ENCODE measurements at places on chromosomes 12 and 14.
A peak's percentile ranks its signal among the peaks of the same experiment; 100 is the strongest.

GRCh38 chr12:61011767-61012423 lies 1248.3 kb upstream of the USP15 start:
- no peak for DNase-seq

DNA sequence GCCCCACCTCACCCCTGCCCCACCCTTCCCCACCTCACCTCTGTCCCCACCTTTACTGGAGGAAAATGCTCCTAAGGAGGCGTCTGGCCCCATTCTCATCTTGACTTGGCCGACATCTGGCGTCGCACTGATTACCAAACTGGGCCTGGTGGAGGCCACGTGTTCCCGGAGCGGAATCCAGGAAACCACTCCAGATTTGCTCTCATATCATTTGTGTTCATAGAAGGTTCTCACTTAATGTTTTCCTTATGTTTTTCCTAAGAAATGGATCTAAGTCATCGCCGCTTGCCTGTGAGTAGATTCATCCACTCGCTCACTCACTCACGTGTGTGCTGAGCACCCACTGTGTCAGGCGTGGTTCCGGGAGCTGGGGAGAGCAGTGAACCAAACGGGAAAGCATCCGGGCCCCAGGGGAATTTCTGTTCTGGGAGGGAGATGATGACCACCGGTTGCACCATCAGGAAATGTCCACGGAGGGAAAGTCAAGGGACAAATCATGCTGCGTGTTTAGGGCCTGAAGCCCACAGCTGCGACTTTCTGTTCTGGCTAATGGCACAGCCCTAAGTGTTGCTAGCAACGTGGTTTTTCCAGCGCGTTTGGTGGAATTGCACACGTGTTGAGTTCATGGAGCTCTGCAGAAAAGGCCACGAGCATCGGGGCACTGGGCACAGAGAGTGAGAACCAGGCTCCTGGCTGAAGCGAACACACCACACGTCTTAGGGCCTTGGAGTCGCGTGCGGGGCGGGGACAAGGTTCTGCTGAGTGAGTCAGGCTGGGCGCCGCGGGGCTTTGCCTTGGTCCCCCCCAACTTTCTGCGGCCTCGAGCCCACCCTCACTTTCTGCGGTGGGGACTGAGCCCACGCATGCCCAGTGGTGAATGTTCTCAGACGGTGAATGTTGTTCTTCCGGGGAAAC lies 57.7 kb downstream of the ADGRD1 start:
- peak; percentile 67 for DNase-seq

DNA sequence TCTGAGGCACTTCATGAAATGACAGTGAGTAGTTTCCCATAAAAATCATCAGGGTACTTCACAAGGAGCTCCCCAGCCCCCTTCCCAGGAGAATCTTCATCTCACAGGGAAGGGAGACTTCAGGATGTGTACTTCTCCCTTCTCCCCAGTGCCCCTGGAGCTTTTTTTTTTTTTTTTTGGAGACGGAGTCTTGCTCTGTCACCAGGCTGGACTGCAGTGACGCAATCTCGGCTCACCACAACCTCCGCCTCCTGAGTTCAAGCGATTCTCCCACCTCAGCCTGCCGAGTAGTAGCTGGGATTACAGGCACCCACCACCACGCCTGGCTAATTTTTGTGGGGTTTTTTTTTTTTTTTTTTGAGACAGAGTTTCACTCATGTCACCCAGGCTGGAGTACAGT lies 10.4 kb downstream of the ITPK1 start:
- DNase-seq = peak; percentile 82

DNA sequence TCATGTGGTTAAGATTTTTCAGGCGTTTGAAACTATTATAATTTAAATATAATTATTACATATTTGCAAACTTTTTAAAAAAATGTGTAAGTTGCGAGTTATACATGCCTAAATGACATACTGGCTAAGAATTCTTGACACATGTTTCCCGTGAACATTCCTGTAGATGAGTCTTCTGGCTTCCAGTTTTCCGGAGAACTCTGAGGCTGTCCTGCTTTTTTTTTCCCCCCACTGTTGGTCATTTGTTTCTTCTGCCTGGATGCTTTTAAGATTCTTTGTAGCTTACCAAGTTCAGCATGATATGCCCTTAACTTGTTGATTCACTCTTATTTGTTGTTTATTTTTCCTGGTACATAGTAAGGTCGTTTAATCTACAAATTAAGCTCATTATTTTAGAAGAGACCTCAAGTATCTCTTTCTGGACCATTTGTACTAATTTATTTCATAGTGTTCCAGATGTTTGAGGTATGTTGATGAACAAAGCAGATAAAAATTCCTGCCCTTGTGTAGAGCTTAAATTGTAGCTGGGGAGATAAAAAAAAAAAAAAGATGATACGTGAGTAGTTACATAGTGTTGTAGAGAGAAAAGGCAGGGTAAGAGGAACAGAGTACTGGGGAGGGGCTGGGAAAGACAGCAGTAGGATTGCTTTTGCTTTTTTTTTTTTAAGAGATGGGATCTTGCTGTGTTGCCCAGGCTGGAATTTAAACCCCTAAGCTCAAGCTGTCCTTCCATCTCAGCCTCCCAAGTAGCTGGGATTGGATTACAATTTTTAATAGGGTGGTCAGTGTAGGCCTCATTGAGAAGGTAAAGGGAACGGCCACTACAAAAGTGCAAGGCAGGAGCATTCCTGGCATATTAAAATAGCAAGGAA lies 32.8 kb downstream of the ARHGAP5 start:
- DNase-seq = peak; percentile 87

DNA sequence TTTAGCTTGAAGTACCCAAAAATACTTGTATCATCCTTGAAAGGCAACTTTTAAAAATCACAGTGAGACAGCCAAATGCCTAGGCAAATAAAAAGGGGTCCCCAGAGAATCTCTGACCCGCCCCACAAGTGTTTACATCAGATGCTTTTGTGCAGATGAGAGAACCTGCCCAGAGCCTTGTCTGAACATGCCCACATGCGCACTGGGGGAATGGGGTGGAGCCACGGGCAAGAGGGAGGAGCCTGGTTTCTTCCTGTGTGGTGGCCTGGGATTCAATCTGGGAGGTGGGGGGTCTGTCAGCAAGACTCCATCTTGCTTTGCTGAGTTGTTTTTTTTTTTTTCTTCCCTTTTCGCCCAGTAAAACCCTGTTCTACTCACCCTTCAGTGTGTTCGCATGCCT lies 381.7 kb upstream of the CCDC196 start:
- no peak for DNase-seq

DNA sequence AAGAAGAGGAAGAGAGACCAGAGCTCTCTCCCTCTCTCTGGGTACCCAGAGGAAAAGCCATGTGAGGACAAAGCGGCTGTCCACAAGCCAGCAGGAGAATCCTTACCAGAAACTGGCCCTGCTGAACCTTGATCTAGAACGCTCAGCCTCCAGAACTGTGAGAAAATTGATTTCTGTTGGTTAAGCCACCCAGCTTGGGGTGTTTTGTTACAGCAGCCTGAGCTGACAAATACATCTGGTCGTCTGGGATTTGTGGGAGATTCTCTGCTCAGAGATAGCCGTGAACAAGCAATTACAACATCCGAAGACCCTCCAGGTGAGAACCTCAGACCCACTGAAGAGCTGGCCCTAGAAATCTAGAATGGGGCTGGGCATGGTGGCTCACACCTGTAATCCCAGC lies 6.5 kb upstream of the PRIMA1 start:
- no peak for DNase-seq

DNA sequence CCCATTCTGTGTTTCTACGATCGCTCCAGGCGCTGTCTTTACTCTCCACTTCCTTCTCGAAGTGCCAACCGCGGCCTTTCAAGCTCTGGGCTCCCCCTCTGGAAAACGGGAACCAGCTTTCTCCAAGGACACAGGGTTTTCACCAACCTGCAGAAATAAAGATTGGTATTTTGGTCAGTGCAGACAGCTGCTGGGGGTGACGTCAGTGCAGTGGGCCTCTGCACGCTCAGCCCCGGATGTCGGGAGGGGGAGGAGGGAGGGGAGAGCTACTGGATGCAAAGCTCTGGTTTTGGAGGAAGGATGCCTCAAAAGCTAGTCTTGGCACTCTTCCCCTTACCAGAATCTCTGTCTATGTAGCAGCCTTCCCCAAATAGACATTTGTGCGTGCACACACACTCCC lies 19.9 kb downstream of the HRK start:
- DNase-seq = peak; percentile 87

GRCh38 chr12:115572440-115572839 lies 705.1 kb downstream of the MED13L start:
- peak; percentile 21 for DNase-seq

- DNase-seq = peak; percentile 89
Measured at GRCh38 chr14:52080808-52081755, 12.2 kb upstream of the NID2 start.

DNA sequence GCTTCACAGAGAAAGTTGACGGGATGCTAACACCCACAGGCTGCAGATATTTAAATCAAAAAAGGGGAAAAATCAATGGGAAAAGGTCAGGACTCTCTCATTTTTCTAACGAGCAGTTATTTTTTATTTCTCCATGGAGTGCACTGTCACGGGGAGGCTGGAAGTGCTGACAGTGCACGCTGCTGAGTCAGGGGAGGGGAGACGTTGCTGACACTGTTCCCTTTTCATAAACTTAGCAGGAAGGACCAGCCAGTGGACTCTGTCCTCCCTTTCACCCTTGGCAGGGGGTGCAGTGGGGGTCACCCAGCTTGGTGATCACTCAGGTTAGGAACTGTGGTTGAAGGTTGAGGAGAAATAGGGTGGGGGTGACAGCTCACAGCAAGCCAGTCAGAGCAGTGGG lies 65.6 kb upstream of the FUT8 start:
- no peak for DNase-seq

GRCh38 chr14:89641495-89642175 lies 224.6 kb upstream of the FOXN3 start:
- DNase-seq = no peak

- no peak for DNase-seq
Measured at GRCh38 chr14:90664911-90665310, 151.3 kb downstream of the TTC7B start.

- DNase-seq = no peak
Measured at GRCh38 chr14:100007254-100007653, 58.0 kb upstream of the EVL start.

DNA sequence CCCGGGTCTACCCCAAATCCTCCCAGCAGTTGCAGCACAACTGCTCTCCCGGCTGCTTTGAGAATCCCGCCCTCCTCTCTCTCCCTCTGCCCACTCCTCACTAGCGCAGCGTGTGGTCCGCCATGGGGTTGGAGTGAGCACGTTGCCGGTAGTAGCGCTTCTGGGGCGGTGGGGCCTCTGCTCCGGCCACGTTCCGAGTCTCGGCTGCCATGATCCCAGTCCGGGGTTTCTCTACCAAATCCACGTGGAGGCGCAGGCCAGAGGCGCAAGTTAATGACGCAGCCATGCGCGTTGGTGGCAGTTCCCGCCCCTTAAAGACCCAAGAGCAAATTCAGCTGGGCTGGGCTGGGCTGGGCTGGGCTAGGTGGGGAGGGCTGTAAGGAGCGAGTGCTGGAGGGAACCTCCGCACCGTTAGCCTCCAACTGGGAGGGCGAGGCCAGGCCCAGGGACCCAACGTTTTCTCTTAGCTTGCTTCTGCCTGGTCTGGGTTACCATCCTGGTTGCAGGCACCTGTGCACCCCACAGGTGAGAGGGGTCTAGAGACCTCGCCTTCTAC lies at the start of gene METTL1:
TSS of gene METTL1 (minus strand) at position 233 of the 556 bp plus-strand sequence. CDS start at position 211, 22 bp downstream.
- DNase-seq = peak; percentile 94

GRCh38 chr12:49259452-49259851 lies 5.4 kb upstream of the TUBA1C start:
- DNase-seq = no peak

Data from AG10803 (cell line).